Spleen (tissue), 13 donors: ENCODE measurements at places on chromosomes 5 and 9. TPM values are rescaled to one million over a fixed set of nuclear protein-coding genes. Genes with fewer than 3 reads are reported as not detected.

DNA sequence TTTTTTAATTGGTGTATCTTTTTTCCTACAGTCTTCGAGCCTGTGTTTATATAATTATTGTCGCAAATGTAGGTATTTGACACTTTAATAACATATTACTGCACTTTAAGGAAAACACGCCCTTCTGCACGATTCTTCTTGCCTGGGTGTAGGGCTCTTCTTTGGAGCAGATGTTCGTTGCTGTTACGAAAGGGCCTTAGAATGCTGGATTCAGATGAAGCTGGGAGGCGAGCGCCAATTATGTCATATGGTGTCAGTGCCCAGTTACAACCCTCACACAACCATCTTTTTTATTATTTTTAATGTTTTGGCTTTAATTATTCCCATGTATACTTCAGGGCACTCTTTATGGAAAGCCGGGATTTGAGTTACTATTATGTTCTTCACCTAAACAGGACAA is 553.0 kb downstream of the EBF1 start:
- no peak for DNase-seq

DNA sequence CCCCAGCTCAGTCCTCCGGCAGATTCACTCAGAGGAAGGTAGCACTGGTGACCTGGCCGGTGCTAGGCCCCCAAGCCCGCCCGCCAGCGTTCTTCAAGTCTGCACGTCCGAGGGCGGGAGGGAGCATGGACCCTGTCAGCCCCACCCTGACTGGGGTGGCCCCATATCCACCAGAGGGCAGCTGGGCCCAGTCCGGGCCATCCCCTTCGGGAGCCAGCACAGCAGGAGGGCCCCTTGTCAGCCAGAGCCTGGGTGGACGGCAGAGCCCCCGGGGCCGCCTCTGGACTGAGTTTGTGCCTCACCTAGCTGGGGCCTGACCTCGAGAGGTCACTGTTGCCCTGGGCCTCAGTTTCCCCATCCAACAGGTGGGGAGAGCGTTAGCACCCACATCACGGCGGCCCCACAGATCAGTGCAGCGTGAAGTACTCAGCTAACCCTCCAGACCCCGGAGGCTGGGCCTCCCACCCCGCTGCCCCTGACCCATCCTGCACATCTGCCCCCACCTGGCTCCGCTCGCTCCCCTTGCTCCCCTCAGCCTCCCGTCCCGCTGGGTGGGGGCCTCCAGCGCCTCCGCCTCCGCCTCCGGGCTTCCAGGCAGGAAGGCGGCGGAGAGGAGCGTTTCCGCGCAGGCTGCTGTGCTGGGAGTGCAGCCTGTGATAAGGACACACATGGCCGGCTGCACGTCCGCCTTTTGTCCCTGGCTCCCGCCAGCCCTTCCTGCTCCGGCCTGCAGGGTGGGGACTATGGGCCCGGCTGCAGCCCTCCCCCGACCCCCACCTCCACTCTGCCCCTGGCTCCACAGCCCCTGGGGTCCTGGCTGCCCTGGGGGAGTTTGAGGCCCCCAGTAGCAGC is 16.6 kb upstream of the EGFL7 start:
- peak; percentile 89 for DNase-seq

ROPN1L gene
- 2.0 TPM for polyA plus RNA-seq

- DNase-seq: no peak
Observed at GRCh38 chr5:82635561-82636288, 357.6 kb upstream of the RPS23 start.

- DNase-seq: no peak
Observed at GRCh38 chr9:114981063-114981462, 50.7 kb upstream of the TNFSF8 start.

DNA sequence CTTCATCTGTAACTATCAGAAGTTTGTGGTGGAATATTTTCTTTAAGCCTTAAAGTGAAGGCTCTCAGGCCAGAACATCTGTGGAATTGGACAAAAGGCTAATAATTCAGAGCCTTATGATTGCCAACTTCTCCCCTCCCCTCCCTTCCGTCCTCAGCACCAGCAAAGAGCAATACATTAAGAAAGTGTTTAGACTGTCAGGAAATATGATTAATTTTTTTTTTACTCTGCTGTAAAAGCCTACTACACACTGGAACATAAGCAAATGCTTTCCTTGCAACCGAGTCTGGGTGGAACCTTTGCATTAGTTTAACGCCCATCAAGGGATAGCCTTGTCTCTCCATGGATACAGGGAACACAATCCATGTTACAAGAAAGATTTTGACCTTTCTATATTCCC is 110.3 kb upstream of the TARS1 start:
- no peak for DNase-seq

GRCh38 chr5:59107692-59108091 is 524.8 kb downstream of the RAB3C start:
- DNase-seq: no peak

DNA sequence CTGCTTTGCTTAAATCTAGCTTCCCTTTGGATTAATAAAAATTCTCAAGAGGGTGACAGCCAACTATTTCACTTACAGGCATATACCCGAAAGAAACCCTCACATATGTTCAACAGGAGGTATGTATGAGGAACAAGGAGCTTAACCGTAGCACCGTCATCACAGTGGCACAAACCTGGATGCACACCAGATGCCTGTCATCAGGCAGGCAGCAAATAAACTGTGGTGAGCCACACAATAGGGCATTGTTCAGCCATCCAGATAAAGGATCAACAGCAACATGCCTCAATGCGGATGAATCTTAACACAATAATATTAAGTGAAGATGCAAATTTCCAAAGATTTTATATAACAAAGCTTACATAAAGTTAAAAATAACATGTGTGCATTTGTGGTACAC is 5.5 kb upstream of the TNFSF15 start:
- DNase-seq: no peak

DNA sequence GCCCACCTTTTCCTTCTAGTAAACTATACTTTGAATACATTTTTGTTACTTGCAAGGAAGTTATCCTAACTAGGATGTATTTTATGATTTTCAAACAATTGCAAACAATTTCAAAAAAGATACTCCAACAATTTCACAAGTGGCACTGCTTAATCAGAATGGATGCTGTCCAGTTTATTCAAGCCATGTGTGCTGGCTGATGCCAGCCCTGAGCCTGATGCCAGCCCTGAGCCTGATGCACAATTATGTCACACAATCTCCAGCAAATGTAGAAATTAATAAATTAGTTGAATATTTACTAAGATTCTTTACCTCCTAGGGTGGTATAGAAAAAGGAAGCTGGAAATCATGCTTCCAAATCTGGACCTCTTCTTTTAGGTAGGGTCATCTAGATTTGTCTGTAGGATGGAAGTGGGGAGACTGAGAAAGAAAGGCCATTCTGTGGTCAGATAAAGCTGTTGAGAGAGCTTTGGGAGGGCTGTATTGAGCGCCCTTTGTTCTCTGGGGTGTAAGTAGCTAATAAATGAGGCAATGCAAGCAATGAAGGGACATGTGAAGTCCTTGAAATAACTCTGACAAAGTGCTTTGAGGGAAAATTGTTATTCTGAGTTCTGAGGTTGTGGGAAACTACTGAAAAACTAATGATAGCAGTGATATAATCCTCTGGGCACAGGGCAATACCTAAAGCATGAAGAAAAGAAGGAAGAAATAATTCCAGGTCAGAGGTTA is 5.8 kb upstream of the C6 start:
- no peak for DNase-seq

DNA sequence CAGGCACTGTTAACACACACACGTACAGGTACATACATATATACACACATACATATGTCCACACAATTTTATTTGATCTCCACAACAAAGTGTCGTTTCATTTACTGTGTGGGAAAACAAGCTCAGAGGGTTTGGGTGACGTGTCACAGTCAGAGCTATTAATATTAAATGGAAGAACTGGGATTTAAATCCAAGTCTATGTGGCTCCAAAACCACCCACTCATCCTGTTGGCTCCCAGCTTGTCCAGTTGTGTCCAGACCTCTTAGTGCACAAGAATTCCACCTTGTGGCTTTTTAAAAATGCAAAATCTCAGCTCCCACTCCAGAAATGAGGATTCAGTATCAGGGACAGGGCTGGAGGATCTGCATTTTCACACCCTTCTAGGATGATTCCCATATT is 52.3 kb upstream of the PTPDC1 start:
- no peak for DNase-seq

DNA sequence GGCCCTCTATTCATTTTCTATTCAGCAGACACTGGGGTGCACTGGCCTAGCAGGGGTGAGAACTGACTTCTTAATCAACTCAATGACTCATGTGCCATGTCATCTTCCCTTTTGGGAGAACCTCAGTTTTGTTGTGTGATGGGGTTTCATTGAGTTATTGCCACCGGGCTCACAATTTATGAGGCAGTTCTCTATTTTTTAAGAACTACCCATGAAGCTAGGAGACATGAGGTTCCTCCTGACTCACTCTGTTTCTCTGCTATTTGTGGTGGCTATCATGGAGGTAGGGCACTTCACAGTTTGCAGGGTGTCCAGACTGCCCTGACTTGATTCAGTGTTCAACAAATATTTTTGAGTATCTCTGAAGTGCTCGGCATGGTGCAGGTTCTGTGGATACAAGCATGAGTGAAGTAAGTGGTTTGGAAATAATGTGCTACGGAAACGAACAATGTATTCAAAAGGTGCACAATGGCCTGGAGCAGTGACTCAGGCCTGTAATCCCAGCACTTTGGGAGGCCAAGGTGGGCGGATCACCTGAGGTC is 39.3 kb downstream of the SPARC start:
- DNase-seq: no peak

PCDHA9 gene
- polyA plus RNA-seq: not detected

DNA sequence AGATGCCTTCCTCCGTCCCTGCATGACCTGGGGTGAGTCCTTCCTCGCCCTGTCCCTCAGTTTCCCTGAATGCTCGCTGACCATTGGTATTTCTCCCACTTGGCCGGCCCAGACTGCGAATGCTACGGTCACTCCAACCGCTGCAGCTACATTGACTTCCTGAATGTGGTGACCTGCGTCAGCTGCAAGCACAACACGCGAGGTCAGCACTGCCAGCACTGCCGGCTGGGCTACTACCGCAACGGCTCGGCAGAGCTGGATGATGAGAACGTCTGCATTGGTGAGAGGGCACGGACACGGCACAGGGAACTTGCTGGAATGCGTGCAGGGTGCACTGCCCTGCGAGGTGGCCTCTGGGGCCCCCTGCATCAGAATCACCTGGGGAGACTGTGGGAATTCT is 77.1 kb downstream of the NTNG2 start:
- peak; percentile 85 for DNase-seq

- DNase-seq: no peak
Observed at GRCh38 chr5:107302441-107302840, 368.3 kb downstream of the EFNA5 start.

SLCO6A1 gene
- polyA plus RNA-seq: not detected

SLC6A7 gene
- 0.03 TPM for polyA plus RNA-seq

- DNase-seq: no peak
Observed at GRCh38 chr9:101326035-101326434, 58.8 kb downstream of the BAAT start.

GRCh38 chr5:147339313-147339712 is 104.5 kb downstream of the STK32A start:
- DNase-seq: no peak

DNA sequence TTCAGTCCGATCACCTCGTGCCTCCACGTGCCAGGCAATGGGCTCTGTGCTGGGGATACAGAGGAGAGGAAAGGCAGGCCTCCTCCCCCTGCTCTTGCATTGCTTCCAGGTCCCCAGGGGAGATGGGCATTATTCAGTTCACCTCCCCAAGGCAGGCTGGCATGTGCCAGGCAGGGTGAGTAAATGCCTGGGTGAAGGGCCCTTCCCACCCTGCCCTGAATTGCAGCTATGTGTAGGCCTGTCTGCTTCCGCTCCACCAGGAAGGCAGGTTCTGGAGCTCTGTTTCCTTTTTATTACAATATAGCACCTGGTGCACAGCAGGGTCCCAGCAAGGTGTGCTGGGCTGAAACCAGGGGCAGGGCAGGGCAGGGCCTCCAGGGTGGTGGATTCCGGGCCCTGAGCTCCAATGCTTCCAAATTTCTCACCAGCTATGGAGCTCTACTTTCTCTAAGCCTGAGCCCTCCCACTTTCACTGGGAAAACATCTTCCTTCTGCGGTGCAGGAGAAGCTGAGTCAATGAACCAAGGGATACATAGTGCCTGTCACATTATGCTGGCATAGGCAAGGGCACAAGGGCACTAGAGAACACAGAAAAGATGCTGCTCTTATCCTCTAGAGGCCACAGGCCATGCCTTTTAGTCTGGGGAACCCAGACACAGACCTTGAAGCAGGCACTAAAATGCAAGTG is 42.0 kb downstream of the SHB start:
- DNase-seq: no peak

FYB1 gene
- 23.3 TPM for polyA plus RNA-seq

FAXDC2 gene
- polyA plus RNA-seq: 2.8 TPM

DNA sequence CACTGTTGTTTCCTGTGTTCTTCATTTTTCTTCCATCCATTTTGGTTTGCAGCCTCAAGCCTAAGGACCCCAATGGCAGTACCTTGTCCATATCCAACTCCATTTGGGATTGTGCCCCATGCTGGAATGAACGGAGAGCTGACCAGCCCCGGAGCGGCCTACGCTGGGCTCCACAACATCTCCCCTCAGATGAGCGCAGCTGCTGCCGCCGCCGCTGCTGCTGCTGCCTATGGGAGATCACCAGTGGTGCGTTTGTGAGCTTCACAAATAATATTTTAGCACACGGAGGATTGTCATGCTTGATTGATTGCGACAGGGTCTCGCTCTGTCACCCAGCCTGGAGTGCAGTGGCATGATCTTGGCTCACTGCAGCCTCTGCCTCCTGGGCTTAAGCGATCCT is 136.8 kb downstream of the TLE4 start:
- no peak for DNase-seq

SLC36A2 gene
- not detected for polyA plus RNA-seq

- no peak for DNase-seq
Observed at GRCh38 chr5:150361301-150361700, 3.8 kb downstream of the TCOF1 start.

DNA sequence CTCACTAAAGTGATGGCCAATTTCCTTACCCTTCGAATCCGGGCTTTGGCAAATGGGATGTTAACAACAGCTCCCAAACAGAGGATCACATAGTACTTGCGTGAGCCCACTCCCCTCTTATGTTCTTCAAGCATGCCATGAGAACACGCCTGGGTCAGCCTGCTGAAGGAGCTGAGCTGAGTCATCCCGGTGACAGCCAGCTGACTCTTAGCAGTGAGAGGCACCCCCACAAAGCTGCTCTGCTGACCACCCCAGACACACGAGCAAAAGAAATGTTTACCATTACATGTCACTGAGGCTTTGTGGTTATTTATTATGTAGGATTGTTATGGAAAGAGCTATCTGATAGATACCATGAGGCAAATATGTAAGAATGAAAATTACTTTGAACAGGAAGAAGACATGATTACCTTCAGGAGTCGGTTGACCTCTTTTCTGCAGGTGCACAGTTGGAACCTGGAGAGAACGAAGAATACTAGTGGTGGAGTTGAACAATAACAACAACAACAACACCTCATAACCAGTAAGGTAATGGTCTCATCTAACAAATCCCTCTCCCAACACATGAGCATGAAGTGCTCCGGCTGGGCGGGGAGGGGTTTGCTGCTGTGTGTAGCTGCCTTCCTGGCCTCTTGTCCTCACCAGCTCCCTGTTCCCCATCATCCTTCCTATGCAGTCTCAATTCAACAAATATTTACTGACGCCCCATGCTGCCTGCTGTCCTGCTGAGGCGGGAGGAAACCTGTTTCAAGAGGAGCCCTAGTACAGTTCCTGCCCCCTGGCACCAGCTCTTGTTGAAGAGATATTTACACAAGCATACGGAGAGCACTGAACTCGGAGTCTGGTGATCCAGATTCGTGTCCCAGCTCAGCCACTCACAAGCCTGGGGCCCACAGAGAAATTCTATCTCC is 69.4 kb upstream of the LHFPL2 start:
- no peak for DNase-seq
